ENCODE measurements at places on chromosomes 16 and 17.

DNA sequence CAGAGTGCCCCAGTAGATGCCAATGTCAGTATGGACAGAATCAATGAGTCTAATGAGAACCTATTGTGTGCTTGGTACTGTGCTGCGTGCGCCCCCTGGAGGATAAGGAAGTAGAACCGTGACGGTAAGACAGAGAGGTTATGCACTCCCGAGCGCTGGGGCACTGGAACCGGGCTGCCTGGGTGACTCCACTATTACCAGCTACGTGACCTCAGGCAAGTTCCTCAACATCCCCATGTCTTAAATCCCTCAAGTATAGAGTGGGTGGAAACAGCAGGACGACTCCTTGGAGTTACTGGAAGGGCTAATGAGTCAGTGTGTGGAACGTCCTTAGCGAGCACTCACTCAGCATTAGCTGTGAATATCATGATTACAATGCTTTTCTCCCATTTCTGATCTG lies 16.2 kb downstream of the CHST4 start:
- peak; percentile 66 for DNase-seq
- H3K4me1 ChIP-seq: peaks cover 3% of the 10 kb centered on the region
- no peaks in the 10 kb centered on the region for H3K36me3 ChIP-seq
- peaks cover 2% of the 10 kb centered on the region for H3K27me3 ChIP-seq
- H3K27ac ChIP-seq: no peak overlapping the region
- no peak overlapping the region for H3K4me3 ChIP-seq

- no peak for DNase-seq
- H3K4me3 ChIP-seq: no peak overlapping the region
- peaks cover 80% of the 10 kb centered on the region for H3K36me3 ChIP-seq
- peak overlapping the region; percentile 89 for H3K27ac ChIP-seq
Measured at GRCh38 chr16:4489030-4489429, 12.8 kb downstream of the HMOX2 start.

DNA sequence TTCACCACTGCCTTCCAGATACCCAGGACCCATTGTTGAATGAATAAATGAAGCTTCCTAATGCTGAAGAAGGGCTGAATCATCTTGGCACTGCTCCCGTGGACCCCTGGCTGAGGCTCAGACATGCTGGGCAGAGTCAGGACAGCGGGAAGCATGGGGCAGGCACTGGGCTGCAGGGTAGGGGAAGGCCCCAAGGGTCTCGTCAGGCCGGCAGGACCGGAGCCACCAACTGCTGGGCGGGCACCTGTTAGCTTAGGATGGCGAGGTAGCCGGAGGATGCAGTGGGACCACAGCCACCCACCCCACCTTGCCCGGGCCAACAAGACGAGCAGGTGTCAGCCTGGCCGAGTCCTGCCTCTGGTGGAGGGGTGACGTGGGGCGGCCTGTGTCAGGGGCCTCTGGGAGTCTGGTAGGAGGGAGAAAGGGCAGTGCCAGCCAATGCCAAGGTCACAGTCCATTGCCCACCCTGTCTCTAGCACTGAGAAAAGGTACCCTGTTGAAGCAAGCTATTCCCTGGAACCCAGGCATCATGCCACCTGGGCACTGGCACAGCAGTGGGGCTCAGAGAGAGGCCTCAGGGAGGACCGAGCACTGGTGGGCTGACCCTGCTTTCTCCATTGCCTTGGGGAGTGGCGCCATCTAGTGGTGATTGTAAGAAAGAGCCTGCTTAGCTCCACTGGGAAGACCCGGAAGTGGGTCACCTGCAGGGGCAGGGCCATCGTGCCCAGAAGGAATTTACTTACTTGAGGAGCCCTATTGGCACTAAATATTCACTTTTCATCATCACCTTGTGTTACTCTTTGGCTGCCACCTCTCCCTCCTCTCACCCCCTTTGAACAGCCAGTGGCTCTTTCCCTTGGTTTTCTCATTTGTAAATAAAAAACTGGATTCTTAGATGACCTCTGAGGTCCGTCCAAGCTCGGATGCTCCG lies 3.0 kb upstream of the DLX3 start:
- H3K4me1 ChIP-seq: peaks cover 30% of the 10 kb centered on the region
- no peak overlapping the region for H3K27ac ChIP-seq
- H3K4me3 ChIP-seq: no peak overlapping the region
- H3K27me3 ChIP-seq: peaks cover 82% of the 10 kb centered on the region

- no peaks in the 10 kb centered on the region for H3K27me3 ChIP-seq
- DNase-seq: no peak
- H3K4me3 ChIP-seq: no peak overlapping the region
- no peaks in the 10 kb centered on the region for H3K36me3 ChIP-seq
- no peak overlapping the region for H3K27ac ChIP-seq
- no peaks in the 10 kb centered on the region for H3K4me1 ChIP-seq
Measured at GRCh38 chr16:78251115-78251514, 151.7 kb downstream of the WWOX start.

DNA sequence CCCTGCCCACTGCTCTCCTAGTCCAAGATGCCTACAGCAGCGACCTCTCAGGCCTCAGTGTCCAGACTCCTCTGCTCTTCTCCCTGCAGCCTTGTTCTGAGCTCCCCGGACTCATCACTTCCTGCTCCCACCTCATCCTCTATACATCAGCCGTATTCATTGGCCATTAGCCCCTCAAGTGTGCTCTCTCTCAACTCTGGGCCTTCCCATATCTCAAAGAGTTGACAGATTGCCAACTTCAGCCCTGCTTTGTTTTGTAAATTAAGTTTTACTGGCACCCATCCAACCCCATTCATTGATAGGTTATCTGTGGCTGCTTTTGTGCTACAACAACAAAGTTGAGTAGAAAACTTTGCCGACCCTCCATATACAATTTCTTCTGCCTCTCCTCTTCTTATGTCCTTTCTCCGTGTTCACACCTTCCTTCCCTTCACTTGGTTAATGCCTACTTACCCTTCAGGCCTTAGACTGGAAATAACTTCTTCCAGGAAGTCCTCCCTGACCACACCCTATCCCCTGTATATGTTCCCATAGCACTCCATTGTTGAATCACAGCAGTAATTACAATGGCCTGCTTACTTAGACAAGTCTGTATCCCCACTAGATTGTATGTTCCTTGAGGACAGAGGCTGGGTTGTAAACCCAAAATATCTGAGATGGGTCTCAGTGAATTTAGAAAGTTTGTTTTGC lies 63.4 kb upstream of the TANC2 start:
- H3K4me3 ChIP-seq: no peak overlapping the region
- H3K27me3 ChIP-seq: peaks cover 7% of the 10 kb centered on the region
- H3K4me1 ChIP-seq: no peaks in the 10 kb centered on the region
- DNase-seq: no peak
- H3K36me3 ChIP-seq: no peaks in the 10 kb centered on the region
- no peak overlapping the region for H3K27ac ChIP-seq

- H3K36me3 ChIP-seq: no peaks in the 10 kb centered on the region
- no peak for DNase-seq
- peaks cover 3% of the 10 kb centered on the region for H3K4me1 ChIP-seq
- no peak overlapping the region for H3K27ac ChIP-seq
- no peak overlapping the region for H3K4me3 ChIP-seq
Measured at GRCh38 chr17:79029327-79030009, 5.5 kb downstream of the C1QTNF1 start.

DNA sequence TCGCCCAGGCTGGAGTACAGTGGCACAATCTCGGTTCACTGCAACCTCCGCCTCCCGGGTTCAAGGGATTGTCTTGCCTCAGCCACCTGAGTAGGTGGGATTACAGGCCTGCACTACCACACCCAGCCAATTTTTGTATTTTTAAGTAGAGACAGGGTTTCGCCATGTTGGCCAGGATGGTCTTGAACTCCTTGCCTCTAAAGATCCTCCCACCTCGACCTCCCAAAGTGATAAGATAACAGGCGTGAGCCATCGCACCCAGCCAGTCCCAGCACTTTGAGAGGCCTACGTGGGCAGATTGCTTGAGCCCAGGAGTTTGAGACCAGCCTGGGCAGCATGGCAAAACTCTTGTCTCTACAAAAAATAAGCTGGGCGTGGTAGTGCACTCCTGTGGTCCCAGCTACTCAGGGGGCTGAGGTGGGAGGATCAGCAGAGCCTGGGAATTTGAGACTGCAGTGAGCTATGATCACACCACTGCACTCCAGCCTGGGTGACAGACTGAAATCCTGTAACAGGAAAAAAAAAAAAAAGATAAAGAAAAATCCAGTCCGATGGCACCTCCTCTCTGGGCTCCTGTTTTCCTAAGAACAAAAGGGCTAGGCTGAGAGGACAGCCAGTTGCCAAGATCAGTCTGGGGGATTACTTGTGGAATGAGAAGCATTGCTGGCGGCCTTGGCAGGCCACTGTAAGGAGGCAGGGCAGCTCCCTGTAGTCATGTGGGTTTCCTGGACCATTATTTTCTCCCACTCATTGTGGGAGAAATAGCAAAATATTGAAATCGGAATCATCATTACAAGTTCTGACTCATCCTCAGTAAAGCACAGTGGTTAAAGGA lies 3.0 kb upstream of the PIPOX start:
- H3K36me3 ChIP-seq: no peaks in the 10 kb centered on the region
- DNase-seq: no peak

- H3K4me3 ChIP-seq: no peak overlapping the region
- no peak for DNase-seq
- H3K36me3 ChIP-seq: no peaks in the 10 kb centered on the region
- no peaks in the 10 kb centered on the region for H3K4me1 ChIP-seq
- H3K27ac ChIP-seq: no peak overlapping the region
Measured at GRCh38 chr16:65148804-65149203, 26.9 kb upstream of the CDH11 start.

DNA sequence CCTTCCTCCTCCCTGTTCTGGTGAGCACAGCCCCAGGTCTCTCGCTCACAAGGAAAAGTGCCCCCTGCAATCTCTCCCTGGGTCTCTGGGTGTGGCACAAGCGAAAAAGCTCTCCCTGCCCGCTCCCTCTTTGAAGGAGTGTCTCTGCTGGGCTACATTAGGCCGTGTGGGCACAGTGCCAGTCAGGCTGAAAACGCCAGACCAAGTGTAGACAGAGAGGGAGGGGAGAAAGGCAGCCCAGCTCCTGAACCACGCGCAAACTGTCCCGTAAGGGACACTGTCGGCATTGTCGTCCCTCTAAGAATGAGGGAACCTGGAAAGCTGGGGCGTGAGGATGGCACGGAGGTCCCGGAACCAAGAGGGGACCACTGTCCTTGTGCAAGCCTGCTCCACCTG lies 3.9 kb downstream of the SMIM5 start:
- no peak overlapping the region for H3K27ac ChIP-seq
- H3K27me3 ChIP-seq: no peaks in the 10 kb centered on the region
- no peak overlapping the region for H3K4me3 ChIP-seq
- no peak for DNase-seq
- peaks cover 10% of the 10 kb centered on the region for H3K4me1 ChIP-seq

DNA sequence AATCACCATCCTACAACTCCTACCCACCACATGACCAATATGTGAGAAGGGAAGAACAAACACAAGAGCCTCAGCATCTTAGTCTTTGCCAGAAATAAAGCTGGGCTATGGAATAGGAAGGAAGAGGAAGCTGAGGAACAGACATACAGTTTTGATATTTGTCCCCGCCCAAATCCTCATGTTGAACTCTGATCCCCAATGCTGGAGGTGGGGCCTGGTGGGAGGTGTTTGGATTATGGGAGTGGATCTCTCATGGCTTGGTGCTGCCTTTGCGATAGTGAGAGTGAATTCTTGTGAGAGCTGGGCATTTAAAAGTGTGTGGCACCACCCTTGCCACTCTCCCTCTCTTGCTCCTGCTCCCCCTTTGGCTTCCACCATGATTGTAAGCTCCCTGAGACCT lies 52.4 kb upstream of the NLK start:
- peaks cover 12% of the 10 kb centered on the region for H3K27me3 ChIP-seq
- no peak for DNase-seq
- H3K4me3 ChIP-seq: no peak overlapping the region
- H3K36me3 ChIP-seq: no peaks in the 10 kb centered on the region

GRCh38 chr16:71880176-71880575 lies 3.8 kb downstream of the ZNF821 start:
- peak overlapping the region; percentile 38 for H3K27ac ChIP-seq
- H3K27me3 ChIP-seq: no peaks in the 10 kb centered on the region
- H3K36me3 ChIP-seq: peaks cover 25% of the 10 kb centered on the region
- no peak for DNase-seq
- peaks cover 43% of the 10 kb centered on the region for H3K4me1 ChIP-seq
- no peak overlapping the region for H3K4me3 ChIP-seq

DNA sequence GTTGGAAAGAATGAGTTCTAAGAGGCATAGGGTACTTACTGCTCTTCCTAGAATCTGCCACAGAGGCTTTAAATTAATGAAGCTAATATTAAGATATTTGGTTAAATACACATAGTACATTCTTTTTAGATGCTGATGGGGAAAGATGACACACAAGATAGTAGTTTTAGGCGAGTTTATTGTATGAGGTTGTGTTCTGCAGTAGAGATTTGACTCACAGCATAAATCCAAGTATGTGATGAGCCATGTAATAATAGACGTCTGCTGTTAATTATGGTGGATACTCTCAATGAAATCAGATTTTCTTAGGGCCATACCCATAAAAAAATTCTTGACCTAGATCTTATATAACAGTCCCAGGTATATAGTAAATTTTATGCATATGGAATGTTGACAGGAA lies 8.0 kb downstream of the TNRC6C start:
- peaks cover 84% of the 10 kb centered on the region for H3K4me1 ChIP-seq
- H3K27me3 ChIP-seq: no peaks in the 10 kb centered on the region

GRCh38 chr16:49356728-49357488 lies 16.7 kb upstream of the C16orf78 start:
- DNase-seq: no peak
- H3K36me3 ChIP-seq: no peaks in the 10 kb centered on the region
- no peaks in the 10 kb centered on the region for H3K4me1 ChIP-seq

DNA sequence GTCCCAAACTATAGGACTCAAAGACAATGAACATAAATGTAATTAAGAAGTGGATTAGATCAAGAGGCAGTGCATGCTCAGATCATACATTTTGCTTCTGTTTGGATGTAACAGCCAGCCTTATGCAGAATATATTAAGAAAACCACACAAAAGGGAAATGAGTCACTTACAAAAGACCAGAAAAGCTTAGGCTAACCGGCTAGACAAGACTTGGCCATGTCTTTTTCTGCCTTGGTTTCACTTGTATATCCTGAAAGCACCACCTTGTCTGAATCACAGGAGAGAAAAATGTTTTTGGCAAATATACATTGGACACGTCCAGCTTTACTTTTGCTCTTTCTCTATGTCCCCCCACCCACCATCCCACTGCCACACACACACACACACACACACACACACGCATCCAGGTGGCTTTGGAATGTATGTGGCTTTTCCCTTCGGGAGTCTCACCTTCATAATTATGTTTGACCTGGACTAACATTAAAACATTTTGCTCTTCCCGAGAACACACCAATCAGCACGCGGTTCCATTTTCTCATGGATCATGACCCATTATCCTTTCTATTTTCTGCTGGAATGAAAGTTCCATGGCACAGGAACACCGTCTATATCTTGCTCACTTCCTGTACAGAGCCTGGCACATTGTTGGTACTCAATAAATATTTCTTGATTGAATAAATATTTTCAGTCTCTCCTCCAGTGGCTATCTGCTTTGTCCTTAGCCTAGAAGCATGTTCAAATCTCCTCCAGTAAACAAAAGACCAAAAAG lies 64.6 kb downstream of the CDK5R1 start:
- no peaks in the 10 kb centered on the region for H3K27me3 ChIP-seq
- no peaks in the 10 kb centered on the region for H3K36me3 ChIP-seq
- peak overlapping the region; percentile 69 for H3K27ac ChIP-seq
- H3K4me3 ChIP-seq: peak overlapping the region; percentile 3
- no peak for DNase-seq

Data from activated T-cell treated with anti-CD3 and anti-CD28 coated beads, Interleukin-2, amount 50 U/mL, for 24 hours (primary cell).